ENCODE measurements at places on chromosomes 7 and 10.

DNA sequence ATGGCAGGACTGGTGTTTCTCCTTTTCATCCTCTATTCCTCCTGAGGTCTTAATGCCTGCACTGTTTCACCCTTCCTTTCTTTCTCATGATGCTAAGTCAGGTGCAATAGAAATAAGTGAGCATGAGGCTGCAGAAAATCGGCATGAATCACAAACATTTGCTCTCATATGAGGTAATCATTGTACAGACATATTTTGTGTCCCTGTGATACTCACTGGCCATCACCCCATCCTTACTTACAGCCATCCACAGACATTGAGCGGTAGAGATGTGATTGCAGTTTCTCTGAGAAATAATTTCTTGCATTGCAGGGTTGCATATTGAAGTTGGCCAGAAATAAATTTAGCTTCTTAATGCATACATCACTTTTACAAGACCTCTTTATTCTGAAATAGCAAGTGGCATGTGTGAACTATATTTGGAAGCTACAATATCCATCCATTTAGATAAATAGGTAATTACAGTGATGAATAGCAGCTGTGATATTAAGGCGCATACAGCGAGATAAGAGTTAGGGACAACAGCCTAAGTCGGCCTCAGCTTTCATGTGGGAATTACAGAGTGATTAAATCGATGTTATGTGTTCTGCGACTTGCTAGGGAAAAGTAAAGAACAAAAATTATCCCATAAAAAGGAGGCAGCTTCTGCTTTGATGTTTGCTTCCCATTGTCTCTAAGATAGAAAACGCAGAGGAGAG is 612.6 kb downstream of the SORCS3 start:
- DNase-seq = no peak

- DNase-seq = no peak
These were observed 296.5 kb upstream of the ZNF32 start for GRCh38 chr10:43945094-43945730.

GRCh38 chr7:158422887-158423560 is 164.6 kb downstream of the PTPRN2 start:
- DNase-seq = no peak

- DNase-seq = no peak
These were observed 101.4 kb downstream of the MTPAP start for GRCh38 chr10:30247704-30248103.

DNA sequence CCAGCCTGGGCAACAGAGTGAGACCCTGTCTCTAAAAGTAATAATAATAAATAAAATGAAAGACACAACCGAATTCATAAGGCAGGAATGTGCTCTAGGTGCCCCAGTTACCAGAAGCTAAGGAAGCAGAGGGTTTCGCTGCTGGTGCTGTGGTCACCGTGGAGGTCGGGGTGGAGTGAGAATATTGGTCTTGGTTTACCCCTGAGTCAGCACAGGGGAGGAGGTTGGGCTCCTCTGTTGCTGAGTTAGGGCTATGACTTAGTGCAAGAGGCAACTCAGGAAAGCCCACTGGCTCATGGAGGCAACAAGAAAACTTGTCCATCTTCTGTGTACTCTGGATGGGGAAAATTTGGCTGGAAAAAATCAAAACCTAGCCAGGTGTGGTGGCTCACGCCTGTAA is 117.1 kb downstream of the MYL10 start:
- no peak for DNase-seq

- no peak for DNase-seq
These were observed 119.6 kb downstream of the KLF6 start for GRCh38 chr10:3665316-3665908.

- DNase-seq = no peak
These were observed 39.2 kb downstream of the RSBN1L start for GRCh38 chr7:77735457-77735856.

- no peak for DNase-seq
These were observed 124.8 kb downstream of the MPP7 start for GRCh38 chr10:28177944-28178637.

DNA sequence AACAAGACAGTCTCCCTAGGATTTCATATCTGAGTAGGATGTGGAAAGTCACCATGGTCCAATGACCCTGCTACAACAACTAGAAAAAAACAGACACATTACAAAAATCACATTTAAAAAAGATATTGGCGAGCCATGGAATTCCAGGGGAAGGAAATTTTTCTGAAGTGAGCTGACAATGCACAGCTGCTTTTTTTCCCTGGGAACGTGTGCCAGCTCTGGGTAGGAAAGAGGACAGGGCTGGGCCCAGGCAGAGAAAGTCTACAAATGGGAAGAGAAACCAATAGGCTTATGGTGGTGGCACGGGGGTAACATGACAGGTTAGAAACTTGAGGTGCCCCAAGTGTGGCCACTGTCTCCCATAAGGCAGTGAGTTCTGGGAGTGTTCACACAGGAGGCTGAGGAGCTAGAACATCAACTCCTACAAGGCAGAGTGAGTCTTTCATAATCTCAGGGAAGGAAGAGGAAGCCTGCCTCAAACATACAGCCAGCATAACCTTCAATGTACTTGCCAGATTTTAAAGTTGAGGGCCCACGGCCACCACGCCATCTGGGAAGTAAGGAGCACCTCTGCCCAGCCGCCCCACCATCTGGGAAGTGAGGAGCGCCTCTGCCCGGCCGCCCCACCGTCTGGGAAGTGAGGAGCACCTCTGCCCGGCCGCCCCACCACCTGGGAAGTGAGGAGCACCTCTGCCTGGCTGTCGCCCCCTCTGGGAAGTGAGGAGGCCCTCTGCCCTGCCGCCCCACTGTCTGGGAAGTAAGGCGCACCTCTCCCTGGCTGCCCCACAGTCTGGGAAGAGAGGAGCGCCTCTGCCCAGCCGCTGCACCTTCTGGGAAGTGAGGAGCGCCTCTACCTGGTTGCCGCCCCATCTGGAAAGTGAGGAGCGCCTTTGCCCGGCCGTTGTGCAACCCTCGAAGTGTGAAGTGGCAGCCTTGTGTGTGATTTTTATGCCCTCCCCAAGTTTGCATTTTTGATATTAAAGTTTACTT is 5.9 kb downstream of the FBXL13 start:
- DNase-seq = no peak

DNA sequence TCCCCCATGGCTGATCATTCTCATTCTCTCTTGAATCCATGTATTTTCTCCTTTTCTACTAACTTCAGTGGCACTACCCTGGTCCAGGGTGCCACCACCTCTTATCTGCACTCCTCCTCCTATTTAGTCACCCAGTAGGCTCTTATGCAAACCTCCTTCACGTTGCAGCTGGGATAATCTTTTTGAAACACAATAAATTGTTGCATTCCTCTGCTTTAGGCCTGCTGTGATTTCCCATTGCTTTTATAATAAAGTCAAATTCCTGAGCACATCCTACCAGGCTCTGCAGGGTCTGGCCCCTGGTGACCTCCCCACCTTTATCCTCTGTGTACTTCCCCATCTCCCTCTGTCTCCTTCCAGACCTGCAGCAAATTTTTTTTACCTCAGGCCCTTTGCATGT is 112.7 kb upstream of the KIAA1217 start:
- DNase-seq = no peak

GRCh38 chr10:32419615-32420014 is 26.3 kb upstream of the CCDC7 start:
- DNase-seq = no peak

DNA sequence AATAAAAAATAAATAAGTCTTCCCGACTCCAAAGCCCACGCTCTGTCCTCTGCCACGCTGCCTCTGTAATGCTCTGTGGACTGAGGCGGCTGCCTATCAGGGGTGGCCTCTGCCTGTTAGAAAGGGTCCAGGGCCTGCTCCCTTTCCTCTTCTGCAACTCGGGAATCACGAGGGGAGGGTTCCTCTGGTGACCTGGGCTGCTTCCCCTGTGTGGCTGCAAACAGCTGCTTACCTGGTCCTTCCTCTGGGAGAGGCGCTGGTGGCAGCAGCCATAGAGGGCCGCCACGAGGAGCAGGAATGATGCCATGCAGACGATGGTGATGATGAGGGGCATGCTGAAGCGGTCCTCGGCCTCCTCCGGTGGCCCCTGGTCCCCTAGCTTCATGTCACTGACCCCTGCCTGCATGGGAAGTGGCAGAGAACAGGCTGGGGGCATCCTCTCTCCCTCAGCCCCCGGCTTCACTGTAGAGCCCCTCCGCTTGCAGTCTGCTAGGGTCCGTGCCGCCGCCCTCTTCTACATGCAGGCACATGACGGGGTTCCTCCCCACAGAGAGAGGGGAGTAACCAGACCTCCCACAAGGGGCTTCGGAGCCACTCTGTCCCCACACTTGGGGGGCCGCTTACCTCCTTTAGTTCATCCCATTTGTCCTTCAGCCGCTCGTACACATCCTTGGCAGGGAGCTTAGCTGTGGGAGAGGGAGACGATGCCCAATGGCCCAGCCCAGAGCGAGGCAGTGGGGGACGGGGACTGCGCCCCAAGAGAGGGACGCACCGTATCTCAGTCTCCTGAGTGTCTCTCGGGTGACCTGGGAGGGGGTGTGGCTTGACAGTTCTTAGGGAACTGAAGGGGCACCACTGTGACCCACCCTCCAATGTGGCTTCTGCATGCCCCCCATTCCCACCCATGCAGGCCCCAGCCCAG is 50.5 kb downstream of the PODXL start:
- no peak for DNase-seq

- no peak for DNase-seq
These were observed 11.2 kb upstream of the SLC13A1 start for GRCh38 chr7:123210986-123211385.
